ENCODE measurements at places on chromosomes 12 and 14.

- DNase-seq = no peak
Observed at GRCh38 chr12:47802312-47802711, 17.4 kb downstream of the HDAC7 start.

GRCh38 chr12:20044351-20044750, 324.0 kb upstream of the PDE3A start:
- DNase-seq = no peak

DNA sequence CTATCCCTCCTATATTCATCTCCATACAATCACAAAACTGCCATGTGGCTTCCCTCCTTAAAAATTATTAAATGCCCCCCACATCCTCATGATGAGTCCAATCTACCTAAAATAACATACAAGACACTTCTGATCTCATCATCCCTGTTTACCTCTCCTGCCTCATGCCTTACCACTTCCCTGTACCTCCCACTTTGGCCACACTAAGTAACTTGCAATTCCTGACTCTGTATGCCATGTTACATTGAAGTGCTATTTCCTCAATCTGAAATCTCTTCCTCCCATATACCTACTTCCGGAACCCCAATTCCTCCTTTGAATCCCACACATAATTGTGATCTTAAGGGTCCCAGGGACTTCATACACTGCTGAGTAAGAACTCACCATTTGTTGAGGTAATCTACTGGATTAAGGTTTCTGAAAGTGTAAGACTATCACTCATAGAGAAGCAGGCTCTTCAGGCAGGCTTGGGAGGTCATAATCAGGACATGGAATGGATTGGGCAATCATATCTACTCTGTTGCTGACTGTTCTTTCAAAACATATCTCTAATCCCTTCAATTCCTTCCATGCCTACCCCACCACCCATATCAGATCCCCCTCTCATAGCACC, 117.6 kb upstream of the PLEKHG7 start:
- no peak for DNase-seq

DNA sequence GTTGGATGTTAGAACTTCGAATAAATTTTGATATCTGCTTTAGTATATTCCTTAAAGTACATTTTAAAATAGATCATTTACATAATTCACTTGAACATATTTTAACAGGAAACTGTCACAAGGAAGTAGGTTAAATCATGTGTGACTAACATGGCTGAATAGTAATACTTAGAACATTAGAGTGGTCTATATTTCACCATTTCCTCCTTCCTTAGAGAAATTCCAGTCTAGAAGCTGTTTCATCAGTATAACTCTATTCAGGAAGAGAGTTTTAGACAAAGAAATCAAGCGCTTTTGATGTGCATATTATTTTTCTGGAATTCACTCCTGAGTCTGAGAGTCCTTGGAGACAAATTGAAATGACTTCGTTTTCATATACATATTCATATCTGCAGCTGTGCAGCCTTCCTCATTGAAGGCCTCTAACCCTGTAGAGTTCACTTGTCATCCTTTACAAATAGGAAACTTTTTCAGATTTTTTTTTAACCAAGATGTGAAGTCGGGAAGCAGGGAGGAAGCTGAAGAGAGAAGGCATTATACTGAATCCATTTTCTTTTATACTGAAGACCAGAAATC, 28.4 kb downstream of the IRAK3 start:
- DNase-seq = no peak

GRCh38 chr14:73634011-73634833, 10.6 kb upstream of the DNAL1 start:
- no peak for DNase-seq

DNA sequence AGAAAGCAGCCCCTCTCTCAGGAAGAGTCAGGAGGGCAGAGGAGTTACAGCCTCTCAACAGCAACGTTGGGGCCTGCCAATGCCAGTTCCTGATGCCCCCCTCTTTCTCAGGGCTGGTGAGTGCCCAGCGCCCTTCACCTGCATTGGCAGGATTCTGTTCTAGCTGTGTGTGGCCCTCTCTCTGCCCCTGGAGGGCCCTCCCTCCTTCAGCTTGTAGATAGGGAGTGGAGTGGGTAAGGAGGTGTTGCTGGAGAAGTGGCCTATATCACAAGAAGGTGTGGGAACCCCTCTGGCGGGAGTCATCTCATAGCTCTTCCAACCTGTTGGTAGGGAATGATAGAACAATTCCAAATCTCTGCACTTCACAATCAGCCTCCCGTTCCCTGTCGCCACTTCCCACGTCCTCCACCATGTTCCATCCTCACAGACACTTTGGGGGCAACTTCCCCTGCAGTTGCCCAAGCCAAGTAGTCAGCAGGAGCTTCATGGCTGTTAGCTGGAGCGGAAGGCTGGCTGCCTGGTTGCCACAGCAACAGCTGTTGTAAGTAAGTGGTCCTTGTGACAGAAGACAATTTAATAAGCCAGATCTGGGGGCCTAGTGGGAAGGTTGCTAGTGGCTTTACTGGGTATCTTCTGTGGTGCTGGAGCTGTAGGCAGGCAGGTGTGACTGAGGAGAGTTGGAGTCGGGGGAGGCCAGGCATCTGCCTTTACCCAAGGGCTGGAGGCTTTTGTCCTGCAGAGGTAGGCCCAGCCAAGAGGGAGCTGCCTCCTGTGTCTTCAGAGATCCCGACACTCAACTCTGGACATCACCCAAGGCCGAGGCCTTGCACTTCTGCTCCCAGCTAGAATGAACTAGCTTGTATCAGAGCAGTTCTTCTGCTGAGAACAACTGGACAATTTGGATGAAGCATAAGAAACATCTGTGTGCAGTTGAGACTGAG, 38.4 kb downstream of the GALNT16 start:
- no peak for DNase-seq

GRCh38 chr12:51972849-51973273, 21.4 kb downstream of the ACVR1B start:
- DNase-seq = no peak

DNA sequence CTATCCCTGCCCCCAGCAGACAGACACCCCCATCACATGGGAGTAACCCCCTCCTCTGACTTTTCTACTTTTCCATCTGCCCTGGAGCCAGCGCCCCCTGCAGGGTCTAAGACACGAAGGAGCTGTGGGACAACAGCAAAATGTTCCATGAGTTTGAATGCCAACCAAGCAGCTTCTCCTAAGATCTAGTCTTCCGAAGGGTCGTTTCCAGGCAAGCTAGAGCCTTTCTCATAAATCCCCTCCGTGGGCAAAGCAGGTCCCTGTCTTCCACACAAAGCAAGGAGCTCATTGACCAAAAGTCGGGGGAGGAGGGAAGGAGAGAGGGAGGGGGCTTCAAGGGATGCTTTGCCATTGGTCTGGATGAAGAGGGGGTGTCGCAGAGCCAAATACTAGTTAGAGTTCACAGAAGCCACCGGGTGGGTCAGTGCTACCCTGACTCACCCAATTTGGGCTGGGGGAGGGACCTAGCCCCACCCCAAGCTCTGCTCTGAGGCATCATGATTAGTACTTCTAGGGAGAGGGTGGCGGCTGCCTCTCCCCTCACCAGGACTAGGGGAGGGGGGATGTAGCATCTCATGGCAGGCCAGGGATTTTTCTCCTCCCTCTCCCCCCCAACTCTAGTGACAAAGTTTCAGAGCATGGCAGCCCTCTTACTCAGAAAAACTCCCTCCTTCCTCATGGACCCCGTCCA, 1.6 kb downstream of the MSI1 start:
- no peak for DNase-seq
